ENCODE measurements at places on chromosomes 13 and 19. TPM values are rescaled to one million over a fixed set of nuclear protein-coding genes. Genes with fewer than 3 reads are reported as not detected.

DNA sequence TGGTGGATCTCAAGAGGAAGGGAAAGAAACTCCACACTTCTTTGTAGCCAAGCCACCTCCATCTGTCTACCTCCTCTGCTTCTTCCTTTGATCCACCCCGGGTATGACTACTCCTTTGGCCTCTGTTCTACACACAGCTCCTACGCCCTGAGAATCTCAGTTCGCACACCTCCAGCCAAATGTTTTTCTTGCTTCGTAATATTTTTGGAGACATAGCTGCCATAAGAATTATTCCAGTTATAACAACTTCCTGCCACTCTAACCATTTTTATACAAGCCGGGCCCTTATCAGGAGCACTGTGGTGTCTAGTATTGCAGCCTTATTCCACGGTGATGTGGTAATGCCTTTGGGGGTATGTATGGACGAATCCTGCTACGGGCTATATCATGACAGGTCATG, 126.7 kb downstream of the STARD13 start:
- no peak for DNase-seq

- no peak for DNase-seq
Measured at GRCh38 chr13:59367904-59368303, 795.8 kb downstream of the DIAPH3 start.

The TUBA3C gene
- not detected for total RNA-seq

The LGI4 gene
- 2.7 TPM for total RNA-seq

GRCh38 chr19:16587833-16588823, 15.9 kb upstream of the SLC35E1 start:
- DNase-seq: peak; percentile 40

Data from cerebellum (tissue), 4 donors.